ENCODE measurements at places on chromosomes 11 and 22.

GRCh38 chr11:57476047-57476756 is 15.9 kb downstream of the RTN4RL2 start:
- peak; percentile 34 for DNase-seq

GRCh38 chr11:16080688-16081381 is 275.5 kb downstream of the SOX6 start:
- no peak for DNase-seq

- no peak for DNase-seq
Measured at GRCh38 chr22:37484480-37485394, 1.4 kb downstream of the MFNG start.

GRCh38 chr11:113632981-113633380 is 73.1 kb downstream of the TMPRSS5 start:
- DNase-seq: peak; percentile 50

DNA sequence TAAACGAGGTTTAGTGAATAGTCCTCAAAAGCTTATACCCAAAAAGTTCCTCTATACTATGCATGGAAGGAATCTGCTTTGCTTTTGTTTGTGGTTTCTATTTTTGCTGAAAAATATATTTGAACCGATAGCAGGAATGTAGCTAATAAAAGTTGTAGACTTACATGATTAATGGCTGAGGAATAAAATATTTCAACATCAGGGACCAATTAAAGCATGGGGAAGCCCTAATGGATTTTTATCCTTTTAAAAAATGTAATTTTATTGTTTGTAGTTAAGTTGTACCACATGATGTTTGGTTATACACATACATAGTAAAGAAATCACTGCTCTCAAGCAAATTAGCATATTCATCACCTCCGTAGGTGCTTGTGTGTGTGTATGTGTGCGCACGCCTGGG is 295.3 kb upstream of the CNTN5 start:
- DNase-seq: no peak

DNA sequence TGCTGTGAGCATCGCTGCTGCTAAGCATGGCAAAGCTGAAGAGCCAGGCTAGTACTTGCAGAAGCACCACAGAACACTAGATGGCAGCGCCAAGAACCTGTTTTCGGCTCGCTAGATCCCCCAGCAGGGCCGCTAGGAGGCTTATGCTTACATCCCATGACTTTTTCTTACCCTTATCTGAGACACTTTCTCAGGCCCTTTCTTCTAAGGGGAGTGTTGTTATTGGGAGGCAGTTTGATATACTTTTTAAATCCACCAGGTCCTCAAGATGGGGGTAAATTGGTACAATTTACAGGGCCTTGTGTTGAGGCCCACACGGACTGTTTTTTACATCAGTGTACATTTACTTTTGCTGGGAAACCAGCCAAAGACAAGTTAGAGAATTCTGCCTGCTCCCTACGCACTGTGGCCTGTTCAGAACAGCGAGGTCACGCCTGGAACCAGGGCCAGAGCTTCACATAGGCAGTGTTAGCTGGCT is 4.0 kb downstream of the TRIM6 start:
- DNase-seq: peak; percentile 90

GRCh38 chr11:86372586-86372985 is 2.1 kb upstream of the CCDC81 start:
- DNase-seq: no peak

DNA sequence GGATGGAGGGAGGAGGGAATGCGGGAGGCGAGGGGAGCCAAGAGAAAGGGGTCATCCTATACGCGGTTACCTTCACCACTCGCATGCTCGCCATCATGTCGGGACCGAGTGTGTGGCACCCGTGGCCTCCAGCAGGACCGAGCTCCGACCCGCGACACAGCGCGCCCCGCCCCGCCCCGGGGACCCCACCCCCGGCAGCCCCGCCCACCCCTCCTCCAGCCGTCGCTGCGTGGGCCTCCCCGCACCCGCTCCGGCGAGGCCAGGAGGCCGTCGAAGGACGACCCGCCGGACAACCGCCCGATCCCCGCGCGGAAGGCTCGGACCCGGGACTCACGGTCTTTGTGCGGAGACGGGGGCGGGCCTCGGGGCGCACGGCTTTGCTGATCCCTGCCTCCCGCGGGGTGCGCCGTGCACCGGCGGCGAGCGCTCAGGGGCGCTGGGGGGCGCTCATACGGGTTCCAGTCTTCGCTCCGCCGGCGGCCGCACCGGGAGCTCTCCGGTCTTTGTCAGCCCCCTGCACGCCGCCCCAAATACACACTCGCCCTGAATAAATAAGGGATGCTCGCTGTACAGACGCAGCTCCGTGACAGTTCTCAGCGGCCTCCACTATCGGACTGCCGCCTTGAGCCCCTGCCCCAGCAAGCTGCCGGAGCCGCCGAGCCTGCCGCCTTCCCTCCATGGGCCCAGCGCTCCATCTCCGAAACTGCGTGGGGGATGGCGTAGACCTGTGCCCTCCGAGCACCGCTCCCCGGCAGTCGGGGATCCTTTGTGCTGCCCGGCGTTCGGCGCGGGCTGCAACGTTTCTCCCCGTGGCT is at the start of gene UBE2L6:
Gene UBE2L6 (minus strand): TSS at position 158 of the 815 bp plus-strand sequence. CDS start 61 bp downstream, at position 97.
- DNase-seq: peak; percentile 91

DNA sequence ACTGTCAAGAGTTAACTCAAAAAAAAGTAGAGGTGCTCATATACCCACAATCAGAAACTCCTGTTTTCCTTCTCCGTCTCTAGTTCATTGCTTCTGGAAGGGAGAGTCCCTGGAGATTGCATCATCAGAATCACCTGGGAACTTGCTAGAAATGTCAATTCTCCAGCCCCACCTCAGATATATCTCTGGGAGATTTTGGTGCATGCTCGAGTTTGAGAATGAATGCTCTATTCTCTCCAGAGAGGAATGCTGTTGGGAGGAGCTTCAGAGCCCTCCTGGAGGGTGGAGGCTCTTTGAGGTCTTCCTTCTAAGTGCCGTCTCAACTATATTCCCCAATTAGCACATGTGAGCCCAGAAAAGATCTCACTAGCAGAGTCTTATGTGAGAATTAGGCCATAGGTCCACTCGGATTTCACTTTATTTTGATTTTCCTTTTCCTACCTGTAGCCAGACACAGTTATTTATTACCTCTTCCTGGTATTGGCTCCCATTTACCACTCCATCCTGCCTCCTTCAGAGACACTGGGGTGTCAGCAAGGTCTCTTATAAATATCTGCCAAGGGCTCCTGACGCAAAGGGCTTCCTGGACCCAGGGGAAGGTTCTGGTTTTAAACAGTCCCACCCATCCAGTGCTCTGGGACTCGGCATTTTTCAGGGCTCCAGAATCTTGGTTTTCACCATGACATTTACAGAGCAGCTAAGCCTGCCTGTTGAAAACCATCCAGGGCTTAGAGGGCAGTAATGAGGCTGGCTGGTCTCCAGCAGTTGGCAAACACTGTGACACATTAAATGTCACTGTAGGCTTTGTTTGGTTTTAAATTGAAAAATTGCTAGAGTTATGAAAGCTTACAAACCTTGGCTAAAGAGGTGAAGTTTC is 136.2 kb downstream of the CD44 start:
- DNase-seq: peak; percentile 79

DNA sequence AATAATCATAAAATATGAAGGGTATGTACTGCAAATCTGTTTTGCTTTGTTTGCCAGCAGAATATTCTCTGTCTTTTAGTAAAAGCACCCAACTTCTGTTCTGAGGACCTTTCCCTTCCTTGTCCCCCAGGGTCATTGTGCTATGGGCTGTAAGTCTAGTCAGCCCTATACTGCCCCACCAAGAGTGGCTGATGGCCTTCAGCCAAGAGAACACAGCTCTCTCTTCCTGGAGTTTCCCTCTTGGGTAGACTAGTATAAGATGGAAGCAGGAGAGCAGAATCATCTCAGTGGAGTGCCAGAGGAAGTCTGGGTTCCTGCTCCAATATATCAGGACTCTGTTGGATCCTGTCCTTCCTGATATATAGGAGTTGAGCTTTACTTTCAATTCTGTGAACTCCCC is 29.0 kb downstream of the MMP13 start:
- no peak for DNase-seq

DNA sequence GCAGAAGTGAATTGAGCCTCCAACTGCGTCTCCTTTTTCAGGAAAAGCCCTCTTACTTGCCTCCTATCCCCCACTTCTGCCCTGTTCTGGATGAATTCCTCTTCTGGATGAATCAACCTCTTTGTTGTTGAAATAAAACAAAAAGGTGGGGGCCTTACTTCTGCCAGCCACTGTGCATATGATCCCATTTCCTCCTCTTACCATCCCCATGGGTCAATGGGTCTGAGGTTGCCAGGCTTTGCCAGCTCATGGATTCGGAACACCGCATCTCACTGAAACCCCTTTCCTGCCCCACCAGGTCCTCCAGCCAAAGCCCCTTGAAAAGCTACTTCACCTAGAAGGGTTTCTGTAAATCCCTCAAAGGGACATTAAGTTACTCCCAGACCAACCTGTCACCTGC is 3.7 kb upstream of the CHST1 start:
- DNase-seq: no peak

Data from astrocyte of the hippocampus (primary cell).